Mucosa of descending colon (tissue), 3 donors: ENCODE measurements at places on chromosomes 1 and 21. TPM values are rescaled to one million over a fixed set of nuclear protein-coding genes. Genes with fewer than 3 reads are reported as not detected.

Gene B3GALT2
- 1.5 TPM for total RNA-seq

Gene CAPN8
- total RNA-seq, result 88.6 TPM

Gene CYP4A11
- not detected for total RNA-seq

Gene ERICH3
- 0.14 TPM for total RNA-seq

Gene USH2A
- total RNA-seq, result not detected

Gene PCP4L1
- total RNA-seq, result 0.41 TPM

Gene HEYL
- total RNA-seq, result 2.4 TPM

Gene RLF
- 12.2 TPM for total RNA-seq

Gene VTCN1
- not detected for total RNA-seq

Gene TMEM200B
- total RNA-seq, result 0.90 TPM

Gene DYNLT5
- total RNA-seq, result 0.65 TPM

Gene RHEX
- total RNA-seq, result 0.38 TPM

Gene ATP6V1G3
- not detected for total RNA-seq

Gene GJA8
- total RNA-seq, result not detected

Gene KPRP
- total RNA-seq, result not detected

Gene LCE6A
- not detected for total RNA-seq

Gene FCRL2
- total RNA-seq, result 1.0 TPM

Gene LMX1A
- 0.38 TPM for total RNA-seq

Gene DCST1
- not detected for total RNA-seq

Gene ZNF644
- 74.2 TPM for total RNA-seq

Gene TMEM82
- total RNA-seq, result 16.8 TPM

Gene PROX1
- 17.6 TPM for total RNA-seq

Gene TLCD4
- 53.4 TPM for total RNA-seq

Gene PODN
- total RNA-seq, result 18.1 TPM

Gene ZNF683
- total RNA-seq, result not detected

Gene NCAM2
- 2.9 TPM for total RNA-seq

Gene TOR3A
- total RNA-seq, result 22.8 TPM
